ENCODE measurements at places on chromosomes 6 and 20.
A peak's percentile ranks its signal among the peaks of the same experiment; 100 is the strongest.

DNA sequence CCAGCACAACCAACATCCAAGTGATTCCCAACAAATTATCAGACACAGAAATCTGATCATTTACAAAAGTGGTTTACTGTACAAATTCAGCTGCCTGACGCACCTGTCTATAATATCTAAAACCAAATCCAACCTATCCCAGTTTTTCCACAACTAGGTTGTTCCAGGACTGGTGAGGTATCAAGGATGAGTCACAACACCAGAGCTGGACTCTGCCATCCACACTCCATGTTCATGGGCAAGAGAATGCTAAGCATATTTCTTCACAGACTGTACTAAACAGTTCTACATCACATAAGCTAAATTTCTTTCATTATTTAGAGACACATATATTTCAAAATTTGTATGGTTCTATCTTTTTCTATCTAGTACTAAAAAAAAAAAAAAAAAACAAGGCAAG lies 141.6 kb downstream of the BTBD9 start:
- DNase-seq, result no peak

GRCh38 chr20:37365760-37366638 lies 20.1 kb downstream of the SRC start:
- DNase-seq, result no peak

- peak; percentile 82 for DNase-seq
Observed at GRCh38 chr6:148559848-148560433, 186.9 kb upstream of the UST start.

DNA sequence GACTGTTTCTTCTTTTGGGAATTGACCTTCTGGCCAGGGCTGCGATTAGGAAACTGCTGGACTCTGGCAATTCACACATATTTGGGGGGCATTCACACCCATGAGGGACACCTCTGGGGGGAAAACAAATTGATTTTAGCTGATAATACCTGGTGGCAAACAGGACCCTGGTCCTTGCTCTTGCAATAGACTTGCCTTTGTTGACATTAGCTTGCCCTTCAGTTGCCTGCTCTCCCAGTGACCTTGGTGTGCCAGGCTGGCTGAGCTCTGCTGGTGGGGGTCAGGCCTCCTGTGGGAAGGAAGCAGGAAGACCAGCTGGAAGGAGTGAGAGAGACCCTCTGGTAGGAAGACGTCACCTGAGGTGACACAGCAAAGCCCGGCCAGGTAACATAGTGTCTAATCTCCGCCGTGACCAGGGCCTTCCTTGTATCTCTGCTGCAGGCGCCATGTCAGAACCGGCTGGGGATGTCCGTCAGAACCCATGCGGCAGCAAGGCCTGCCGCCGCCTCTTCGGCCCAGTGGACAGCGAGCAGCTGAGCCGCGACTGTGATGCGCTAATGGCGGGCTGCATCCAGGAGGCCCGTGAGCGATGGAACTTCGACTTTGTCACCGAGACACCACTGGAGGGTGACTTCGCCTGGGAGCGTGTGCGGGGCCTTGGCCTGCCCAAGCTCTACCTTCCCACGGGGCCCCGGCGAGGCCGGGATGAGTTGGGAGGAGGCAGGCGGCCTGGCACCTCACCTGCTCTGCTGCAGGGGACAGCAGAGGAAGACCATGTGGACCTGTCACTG lies 5.3 kb downstream of the CDKN1A start:
- DNase-seq, result no peak

DNA sequence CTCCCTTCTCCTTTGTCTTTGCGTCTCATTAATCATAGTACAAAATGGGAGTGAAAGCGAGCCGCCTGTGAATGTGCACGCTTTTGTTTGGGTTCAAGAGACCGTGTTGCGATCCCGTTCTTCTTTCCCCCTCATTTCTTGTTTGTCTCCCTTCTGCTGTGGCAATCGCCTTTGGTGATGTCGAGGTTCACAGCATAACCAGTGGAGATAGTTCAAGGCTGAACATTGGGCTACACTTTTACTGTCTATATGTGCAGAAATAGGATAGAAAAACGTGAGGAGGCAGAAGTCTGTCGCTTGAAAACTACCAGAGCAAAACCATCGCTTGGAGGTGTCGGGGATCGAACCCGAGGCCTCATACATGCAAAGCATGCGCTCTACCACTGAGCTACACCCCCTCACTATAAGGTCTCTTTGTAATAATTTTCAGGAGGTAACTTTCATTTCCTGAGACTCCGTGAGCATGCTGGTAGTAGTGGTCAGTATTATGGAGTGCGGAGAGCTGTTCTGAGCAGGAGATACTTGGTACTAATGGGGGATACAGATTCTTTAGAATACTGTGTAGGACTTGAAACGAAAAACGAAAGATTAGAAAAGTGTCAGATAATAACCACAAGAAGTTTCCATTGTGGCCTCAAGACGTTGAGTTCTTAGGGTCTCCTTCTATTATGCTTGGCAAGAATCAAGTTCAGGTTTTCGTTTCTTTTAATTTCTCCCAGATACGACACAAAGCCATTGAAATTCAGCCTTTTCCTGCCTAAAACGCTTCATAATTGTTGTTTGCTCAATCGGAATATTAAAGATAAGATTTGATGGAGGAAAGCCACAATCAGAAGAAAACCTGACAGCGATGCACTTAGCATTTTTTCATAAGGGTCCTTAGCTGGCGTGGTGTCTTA lies 106.6 kb downstream of the TRIM27 start:
- no peak for DNase-seq

DNA sequence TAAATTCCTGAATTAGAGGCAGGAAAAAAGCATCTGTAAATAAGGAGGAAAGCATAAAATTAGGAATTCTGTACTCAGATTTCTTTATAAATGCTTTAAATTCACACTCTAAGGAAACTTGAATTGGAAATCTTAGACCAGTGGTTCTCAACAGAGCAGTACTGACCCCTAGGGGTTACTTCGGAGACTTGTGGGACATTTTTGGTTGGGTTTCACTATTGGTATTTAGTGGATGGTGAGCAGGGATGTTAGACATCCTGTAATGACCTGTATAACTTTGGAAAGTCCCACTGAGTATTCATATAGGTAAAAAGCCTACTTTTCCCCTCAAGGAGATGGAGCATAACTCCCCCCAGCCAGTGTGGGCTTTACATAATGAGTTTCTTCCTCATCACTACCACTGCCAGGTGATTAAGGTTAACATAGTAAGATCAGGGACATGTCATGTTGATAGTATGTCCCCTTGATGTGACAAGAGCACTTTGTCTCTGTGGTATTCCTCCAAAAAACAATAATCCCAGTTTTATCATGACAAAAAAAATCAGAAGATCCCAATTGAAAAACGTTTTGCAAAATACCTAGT lies 31.0 kb downstream of the GLO1 start:
- DNase-seq, result no peak

DNA sequence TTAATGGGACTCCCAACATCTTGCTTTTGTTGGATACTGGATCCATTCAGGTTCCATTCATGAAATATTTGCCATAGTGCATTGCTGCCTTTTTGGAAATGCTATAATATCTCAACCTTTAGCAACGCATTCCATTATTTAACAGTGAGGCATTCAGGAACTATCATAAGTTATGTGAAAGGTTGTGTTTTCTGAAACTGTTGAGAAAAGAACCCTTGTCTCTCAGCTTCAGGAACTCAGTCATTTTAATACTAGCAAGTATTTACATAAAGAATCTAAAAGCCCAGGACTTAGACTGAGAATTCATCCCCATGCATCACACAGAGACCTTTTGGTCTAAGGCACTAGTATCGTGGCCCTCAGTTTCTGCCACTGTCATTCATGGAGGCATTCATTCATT lies 24.9 kb upstream of the SASH1 start:
- DNase-seq, result no peak

DNA sequence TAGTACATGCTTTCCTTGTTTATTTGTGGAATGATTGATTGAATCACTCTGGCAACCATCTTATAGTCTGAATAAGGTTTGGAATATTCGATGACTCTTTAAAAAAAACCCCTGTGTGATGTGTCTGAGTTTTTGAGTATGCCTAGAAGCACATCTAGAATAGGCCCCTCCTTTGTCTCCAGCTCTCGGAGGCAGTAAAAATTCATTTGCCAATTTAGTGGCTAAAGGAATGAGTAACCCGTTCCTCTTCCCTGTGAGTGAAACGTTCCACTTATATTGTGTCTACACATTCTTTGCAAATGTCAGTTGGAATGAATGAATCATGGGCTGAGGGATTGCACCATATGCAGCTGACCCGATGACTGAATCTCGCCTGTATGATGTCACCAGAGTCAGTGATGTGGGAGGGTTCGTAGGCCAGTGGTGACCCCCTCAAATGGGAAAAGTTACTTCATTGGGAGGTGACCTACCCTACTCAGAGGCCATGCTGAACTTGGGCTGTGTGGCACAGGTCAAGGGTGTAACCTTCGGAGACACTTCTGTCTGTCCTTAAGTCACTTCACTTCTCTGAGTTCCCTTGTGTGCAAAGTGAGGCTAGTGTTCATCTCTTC lies 21.6 kb downstream of the MOCS3 start:
- no peak for DNase-seq

- no peak for DNase-seq
Observed at GRCh38 chr6:16704401-16705045, 56.7 kb downstream of the ATXN1 start.

GRCh38 chr6:70051197-70052124 lies 185.1 kb downstream of the COL19A1 start:
- DNase-seq, result no peak

- no peak for DNase-seq
Observed at GRCh38 chr6:47203266-47203937, 106.3 kb downstream of the TNFRSF21 start.

DNA sequence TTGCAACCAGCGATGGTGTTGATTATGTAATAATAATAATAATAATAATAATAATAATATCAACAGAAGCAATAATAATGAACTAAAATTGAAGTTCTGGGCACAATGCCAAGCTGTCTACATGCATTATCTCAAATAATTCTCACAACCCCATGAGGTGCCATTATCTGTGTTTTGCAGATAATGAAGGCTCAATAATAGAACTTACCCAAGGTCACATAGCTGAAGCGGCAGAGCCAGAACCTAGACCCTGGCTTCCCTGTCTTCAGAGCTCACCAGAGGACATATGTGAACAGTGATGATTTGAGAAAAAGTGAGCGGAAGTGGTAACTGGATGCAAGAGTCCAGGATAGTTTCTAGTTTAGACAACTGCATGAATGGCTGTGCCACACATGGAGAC lies 91.0 kb downstream of the HIVEP1 start:
- DNase-seq, result no peak

GRCh38 chr6:10431423-10432164 lies 16.7 kb upstream of the TFAP2A start:
- DNase-seq, result no peak

DNA sequence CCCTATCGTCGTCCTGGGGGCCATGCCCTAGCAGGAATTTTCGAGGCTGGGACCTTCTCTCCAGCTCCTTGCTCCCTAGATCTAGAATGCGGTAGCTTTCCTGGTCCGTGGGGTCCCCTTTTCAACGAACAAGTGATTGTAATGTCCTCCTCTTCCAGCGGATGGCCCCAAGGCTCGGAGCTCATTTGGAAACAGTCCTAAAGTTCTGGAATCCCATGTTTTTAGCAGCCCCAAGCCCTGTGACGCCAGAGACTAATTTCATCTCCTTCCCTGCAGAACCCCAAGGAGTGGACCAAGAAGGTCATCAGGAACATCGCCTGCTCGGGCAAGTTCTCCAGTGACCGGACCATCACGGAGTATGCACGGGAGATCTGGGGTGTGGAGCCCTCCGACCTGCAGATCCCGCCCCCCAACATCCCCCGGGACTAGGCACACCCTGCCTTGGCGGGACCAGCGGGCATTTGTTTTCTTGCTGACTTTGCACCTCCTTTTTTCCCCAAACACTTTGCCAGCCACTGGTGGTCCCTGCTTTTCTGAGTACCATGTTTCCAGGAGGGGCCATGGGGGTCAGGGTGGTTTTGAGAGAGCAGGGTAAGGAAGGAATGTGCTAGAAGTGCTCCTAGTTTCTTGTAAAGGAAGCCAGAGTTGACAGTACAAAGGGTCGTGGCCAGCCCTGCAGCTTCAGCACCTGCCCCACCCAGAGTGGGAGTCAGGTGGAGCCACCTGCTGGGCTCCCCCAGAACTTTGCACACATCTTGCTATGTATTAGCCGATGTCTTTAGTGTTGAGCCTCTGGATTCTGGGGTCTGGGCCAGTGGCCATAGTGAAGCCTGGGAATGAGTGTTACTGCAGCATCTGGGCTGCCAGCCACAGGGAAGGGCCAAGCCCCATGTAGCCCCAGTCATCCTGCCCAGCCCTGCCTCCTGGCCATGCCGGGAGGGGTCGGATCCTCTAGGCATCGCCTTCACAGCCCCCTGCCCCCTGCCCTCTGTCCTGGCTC lies 48.5 kb downstream of the PYGB start:
- no peak for DNase-seq

DNA sequence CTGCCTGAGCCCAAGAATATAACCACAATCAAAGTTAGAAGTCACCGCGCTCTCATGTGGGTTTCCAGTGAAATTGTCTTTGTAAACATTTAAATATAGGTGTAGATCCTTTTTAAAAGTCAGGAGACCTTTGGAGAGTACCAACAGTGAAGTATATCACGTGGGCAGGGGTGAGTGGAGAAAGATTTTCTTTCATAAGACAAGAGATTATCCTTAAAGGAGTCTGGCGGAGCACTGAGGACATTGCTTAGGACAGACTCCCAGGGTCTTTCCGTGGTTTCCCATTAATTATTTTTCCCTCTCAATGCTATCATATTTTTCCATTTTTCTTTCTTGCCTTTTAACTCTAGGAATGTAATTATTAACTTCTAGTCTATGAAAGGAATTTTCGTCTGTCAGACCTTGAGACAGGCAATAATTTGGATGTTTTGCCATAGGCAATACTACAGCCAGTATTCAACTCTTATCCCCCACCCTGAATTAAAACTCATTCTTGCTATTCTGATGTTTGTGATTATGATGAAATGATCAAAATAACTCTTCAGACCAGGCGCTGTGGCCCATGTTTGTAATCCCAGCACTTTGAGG lies 31.4 kb downstream of the DCBLD1 start:
- DNase-seq, result no peak

DNA sequence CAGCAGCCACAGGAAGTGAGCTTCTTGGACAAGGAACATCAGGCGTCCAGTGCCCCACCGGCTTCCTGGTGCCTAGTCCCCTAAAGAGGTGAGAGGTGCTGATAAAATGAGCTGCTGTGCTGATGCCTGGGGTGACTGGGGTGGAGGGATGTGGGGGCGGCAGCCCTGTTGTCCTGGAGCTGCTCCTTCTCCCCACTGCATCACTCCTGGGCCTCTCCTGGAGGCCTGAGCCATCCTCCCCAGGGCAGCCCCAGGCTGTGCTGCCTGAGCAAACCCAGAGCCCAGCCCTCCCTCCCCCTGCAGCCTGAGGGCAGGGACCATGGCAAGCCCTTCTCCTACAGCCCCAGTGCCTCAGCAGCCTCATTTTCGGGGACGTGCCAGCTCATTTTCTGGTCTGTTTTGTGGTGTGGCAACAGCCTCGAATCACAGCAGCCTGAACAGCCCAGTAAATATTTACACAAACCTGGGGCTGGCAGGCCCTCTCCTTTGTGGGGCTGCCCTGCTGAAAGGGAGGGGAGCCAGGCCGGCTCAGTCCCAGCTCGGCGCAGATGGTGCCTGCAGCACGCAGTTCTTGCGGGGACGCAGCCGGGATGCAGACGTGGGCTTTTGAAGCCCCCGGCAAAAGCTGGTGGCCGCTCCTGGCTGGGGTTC lies 259.9 kb downstream of the DLL1 start:
- DNase-seq, result peak; percentile 11
